Kidney (tissue), 22 donors: ENCODE measurements at places on chromosomes 5 and 9. TPM values are rescaled to one million over a fixed set of nuclear protein-coding genes. Genes with fewer than 3 reads are reported as not detected.

The PCBD2 gene
- total RNA-seq = 19.2 TPM

The BAAT gene
- 0.09 TPM for total RNA-seq

The OR1L4 gene
- not detected for total RNA-seq

The LRRC19 gene
- 14.8 TPM for total RNA-seq

The CKS2 gene
- total RNA-seq = 7.0 TPM

The ZNF782 gene
- total RNA-seq = 7.0 TPM

The CD14 gene
- total RNA-seq = 68.8 TPM

The C5orf58 gene
- total RNA-seq = not detected

- DNase-seq = no peak
These were observed 66.5 kb upstream of the SMIM15 start for GRCh38 chr5:61228691-61229280.

GRCh38 chr9:70484232-70485130 lies 70.0 kb upstream of the KLF9 start:
- DNase-seq = peak; percentile 70

DNA sequence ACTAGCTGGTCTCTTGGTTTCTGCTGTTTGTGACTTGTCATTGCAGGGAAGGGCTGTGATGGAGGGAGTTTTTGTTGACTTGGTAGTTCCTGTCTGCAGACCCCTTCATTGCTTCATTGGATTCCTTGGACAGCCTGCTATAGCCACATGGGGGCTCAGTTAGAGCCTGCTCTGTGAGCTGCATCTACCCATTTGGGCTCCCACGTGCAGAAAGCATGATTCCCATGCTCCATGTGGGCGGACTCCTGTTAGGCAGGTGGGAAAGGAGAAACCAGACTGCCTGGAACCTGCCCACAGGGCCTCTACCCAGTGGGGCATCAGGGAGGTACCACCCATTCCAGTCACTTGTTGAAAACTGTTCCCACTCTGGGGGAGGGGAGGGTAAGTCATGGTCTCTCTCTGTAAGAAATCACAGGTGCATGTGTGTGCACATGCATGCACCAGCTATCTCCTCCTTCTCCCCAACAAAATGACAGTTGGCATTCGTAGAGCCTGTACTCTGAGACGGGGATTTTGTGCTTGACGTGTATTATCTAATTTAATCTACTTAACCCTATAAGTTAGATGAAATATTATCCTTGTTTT lies 61.0 kb downstream of the DAPK1 start:
- DNase-seq = no peak

GRCh38 chr5:82560561-82560960 lies 282.4 kb upstream of the RPS23 start:
- peak; percentile 32 for DNase-seq

DNA sequence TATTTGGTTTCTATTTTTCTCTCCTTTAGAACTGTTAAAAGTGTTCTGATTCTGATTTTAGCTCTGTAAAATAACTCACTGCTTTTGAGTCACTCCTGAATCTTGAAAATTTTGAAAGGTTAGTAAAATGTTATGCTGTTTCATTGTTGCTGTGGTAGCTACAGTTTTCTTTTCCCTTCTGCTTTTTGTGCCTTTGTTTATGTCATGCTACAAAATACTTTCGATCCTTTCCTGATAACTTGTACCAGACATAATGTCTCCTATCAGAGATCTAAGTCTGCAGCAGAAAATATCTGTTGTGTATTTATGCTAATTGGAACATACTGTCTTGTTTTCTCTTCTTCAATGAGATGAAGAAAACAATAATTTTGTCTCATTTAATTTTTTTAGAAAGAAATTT lies 26.9 kb upstream of the CEP120 start:
- no peak for DNase-seq

- no peak for DNase-seq
These were observed 193.3 kb downstream of the TMEM38B start for GRCh38 chr9:105887679-105888078.

GRCh38 chr5:37721447-37721871 lies 118.4 kb downstream of the GDNF start:
- no peak for DNase-seq

DNA sequence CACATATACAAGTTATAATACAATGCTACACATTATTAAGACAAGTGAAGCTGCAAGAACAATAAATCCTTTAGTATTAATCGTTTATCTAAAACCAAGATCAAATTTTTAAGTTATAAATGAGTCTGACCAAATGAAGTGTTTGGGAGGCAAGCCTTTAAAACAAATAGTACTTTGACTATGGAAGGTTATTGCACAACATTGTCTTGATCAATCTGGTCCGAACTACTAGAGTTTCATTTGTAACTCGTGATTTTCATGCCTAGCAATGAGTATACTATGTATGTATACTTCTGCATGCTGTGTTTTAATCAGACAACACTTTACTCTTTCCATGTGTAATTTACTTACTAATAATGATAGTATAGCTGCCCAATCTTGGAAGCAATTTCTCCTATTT lies 87.2 kb upstream of the GOLGA1 start:
- no peak for DNase-seq

GRCh38 chr5:82885627-82886389 lies 191.4 kb downstream of the TMEM167A start:
- DNase-seq = peak; percentile 87

- DNase-seq = no peak
These were observed 179.4 kb downstream of the PPP2R2B start for GRCh38 chr5:146699138-146699537.

DNA sequence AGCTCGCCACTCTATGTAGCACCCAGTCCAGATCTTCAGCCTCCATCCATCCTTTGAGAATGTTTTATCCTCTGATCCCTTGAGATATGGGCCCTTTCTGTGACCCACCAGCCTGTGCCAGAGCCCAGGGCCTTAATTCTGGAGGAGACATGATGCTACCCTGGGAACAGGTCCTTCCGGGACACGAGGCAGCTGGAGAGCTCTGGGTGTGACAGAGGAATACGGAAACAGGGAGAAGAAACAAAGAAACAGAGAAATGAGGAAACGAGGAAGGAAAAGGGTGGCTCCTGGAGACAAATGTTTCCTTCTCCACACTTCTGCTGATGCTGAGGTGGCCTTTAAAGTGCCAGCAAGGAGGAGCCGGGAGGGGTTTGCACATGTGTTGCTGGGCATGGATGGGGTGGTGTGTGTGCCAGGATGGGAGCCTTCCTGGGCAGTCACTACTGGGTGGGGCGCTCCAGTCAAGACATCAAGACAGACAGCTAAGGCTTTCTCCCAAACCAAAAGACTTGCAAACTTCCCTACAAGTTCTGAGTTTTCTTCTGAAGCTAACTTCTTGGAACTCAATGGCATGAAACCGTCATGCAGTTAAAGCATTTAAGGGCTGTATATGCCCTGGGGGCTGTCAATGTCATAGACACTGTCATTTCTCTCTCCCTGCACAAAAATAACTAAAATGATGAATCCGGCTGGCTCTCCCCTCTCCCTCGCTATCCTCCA lies 22.8 kb upstream of the MARCHF6 start:
- no peak for DNase-seq

DNA sequence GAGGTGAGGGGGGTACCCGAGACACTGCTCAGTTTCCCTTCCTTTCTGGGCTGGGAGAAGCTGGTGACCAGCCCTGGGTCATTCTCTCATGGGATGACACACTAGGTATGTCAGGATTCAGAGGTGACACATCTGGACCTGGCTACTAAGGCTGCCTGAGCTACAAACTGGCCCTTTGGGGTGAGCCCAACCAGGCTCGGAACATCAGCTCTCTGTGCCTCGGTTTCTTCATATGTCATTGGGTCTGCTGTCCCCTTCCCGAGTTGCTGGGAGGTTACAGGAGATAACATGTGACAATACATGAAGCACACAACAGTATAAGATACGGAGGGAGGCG lies 11.8 kb downstream of the CARD19 start:
- DNase-seq = no peak

- DNase-seq = no peak
These were observed 25.1 kb downstream of the PALM2AKAP2 start for GRCh38 chr9:109805050-109805449.

GRCh38 chr9:16704116-16705110 lies 166.1 kb downstream of the BNC2 start:
- DNase-seq = peak; percentile 33

GRCh38 chr5:32074401-32074800 lies 99.7 kb downstream of the GOLPH3 start:
- peak; percentile 64 for DNase-seq

DNA sequence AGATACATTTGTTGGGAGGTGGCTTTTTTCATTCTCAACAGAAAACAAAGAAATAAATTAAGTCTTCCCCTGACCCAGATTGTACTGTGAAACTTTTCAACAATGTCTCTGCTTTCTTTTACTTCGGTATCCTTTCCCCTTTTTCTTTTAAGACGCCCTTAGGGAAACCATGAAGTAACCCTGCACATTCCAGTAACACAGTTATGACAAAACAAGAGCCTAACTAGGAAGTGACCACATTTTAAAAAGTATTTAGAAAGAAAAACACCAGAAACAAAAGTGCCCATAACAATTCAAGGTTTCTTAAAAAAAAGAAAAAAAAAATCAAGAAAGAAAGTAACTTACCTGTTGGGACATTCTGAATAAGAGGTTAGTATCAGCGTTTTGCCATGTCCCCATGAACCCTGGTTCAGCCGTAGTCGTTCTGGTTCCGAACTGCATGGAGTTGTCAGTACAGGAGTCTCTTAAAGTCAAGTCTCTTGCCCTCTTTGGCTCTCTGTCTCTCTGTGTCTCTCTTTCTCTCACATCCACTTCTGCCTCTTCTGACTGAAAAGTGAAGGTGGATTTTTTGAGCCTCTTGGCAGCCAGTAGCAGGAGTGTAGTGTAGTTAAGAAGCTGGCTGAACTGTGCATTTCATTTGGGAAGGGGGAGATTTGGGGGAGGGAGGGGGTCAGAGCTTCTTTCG lies 142.9 kb downstream of the BNC2 start:
- DNase-seq = peak; percentile 32

DNA sequence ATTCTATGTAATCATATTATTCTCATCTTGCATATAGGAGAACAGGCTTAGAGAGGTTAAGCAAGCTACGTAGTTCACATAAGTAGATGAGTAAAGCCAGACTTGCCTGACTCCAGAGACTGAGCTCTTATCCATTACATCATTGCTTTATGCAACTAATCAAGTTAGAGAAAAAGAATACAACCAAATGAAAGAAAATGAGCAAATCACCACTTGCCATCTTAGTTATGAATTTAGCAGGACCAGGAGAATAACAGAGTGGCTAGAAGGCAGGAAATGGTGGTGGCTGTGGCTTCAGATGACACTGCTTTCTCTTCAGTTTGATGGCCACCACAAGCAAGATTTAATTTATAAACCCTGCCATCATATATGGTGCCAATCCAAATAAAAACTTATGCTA lies 26.6 kb downstream of the POC5 start:
- DNase-seq = no peak

DNA sequence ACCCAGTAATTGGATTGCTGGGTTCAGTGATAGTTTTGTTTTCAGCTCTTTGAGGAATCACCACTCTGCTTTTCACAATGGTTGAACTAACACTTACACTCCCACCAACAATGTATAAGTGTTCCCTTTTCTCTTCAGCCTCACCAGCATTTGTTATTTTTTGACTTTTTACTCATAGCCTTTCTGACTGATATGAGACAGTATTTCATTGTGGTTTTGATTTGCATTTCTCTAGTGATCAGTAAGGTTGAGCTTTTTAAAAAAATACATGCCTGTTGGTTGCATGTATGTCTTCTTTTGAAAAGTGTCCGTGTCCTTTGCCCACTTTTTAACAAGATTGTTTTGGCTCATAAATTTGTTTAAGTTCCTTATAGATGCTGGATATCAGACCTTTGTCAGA lies 185.7 kb upstream of the CCNH start:
- DNase-seq = no peak

- DNase-seq = no peak
These were observed 68.6 kb downstream of the SH3PXD2B start for GRCh38 chr5:172385707-172386106.

DNA sequence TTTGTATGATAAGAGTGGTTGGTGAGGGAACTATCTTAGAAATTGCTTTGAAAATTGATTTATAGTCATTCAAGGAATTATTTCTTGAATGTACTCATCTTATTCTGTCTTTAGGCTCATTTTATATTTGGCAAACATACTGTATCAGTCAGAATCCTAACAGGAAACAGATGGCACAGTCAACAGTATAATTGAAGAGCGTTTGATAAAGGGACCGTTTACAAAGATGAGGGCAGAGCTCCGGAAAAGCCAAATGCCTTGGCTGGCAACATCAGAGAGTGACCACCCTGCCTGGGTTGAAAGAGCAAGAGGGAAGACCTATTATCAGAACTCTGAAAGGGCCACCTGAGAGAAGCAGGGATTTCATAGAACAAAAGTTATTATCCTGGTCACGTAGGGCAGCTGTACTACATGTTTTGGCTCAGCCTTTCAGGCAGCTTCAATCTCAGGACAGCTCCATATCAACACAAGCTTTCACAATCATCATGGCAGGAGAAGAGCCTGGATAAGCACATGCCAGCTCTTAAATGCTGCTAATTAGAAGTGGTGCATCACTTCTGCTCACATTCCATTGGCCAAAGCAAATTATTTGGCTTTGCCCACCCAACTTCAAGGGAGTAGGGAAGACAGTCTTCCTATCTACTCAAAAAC lies 47.2 kb upstream of the ARL15 start:
- no peak for DNase-seq
